ENCODE measurements at places on chromosomes 5 and 9.
A peak's percentile ranks its signal among the peaks of the same experiment; 100 is the strongest.

DNA sequence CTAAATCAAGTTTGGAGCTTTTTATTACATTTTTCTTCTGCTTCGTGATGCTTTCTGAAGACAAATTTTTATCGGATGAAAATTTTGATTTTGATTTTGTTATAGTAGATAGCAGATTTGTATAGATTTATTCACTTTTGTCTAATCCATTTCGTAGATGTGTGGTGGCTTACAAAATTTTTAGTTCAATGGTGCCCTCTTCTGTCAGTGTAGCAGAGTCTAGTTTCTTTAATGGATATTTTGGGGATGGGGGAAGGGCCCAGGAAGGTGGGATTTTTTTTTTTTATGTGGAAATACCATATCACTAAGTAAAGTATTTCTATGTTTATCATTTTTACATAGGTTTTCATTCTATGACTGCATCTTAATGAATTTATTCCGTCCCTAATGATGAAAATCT lies 259.9 kb upstream of the TARS1 start:
- no peak for DNase-seq

DNA sequence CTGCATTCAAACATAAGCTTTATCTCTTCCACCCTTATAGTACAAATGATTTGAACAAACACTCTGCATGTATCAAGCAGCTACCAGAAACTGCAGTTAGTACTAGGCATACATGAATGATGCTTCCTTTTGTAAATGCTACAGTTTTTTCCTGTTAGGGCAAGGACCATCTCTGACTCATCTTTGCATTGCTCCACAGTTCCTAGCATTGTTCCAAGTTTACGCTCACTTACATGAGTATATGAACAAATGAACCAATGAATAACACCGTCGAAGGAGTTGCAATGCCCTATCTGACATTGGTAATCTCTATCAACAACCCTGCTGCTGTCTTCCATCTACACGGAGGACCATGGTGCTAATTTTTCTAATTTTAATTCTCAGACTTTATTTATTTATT lies 2.1 kb upstream of the ALDH7A1 start:
- no peak for DNase-seq

DNA sequence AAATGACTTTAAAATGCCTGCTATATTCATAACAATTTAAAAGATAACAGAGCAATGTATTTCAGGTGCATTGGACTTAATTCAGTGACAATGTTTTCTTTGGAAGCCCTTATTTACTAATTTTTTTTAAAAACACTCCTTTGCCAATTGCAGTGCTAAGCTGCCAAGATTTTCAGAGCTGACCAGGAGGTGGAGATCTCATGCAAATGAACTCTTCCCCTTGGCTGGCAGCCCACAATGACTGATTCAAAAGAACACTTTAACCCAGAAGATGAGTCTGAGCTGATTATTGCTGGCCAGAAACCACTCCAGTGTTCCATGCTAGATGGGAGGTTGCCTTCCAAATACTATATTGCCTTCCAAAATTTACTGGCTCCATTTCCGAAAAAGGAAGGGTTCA lies 128.3 kb upstream of the CCNH start:
- DNase-seq = no peak

GRCh38 chr5:32144378-32145207 lies 29.5 kb downstream of the GOLPH3 start:
- no peak for DNase-seq

DNA sequence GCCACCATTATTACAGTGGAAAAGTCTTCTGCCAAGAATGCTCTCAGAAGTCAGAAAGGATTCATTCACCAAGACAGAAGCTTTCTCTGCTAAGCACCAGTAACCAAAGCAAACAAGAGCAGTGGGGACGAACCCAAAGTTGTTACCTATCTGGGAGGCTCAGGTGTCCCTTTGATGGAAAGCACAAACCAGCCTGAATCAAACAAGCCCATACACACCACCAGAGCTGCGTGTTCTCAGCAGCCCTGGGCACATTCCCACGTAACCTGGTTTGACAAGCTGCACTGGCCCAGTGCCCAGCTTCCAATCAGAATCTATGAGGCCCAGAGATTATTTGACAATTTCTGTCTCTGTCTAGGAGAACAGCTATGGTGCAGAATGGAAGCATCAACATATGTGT lies 252.6 kb downstream of the ACTL7B start:
- DNase-seq = no peak

- no peak for DNase-seq
Observed at GRCh38 chr5:116616876-116617275, 42.3 kb upstream of the SEMA6A start.

DNA sequence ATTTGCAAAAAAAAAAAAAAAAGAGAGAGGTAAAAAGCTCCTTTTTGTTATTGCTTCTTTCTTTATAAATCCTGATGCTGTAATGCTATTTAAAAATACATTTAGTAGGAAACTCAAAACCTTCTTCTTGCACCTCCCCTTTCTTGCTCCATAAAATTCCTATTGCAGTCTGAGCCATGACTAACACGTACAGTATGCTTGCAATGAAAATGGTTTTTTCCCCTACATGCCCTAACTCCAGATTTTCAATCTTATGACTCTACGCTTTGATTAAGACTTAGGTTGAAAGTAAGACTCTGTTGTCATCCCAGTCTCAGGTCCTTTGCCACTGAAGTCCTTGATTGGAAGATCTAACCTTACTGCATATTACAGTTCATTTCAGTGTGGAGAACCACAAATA lies 23.9 kb downstream of the FGF10 start:
- DNase-seq = no peak

- DNase-seq = no peak
Observed at GRCh38 chr5:113156271-113156877, 179.8 kb downstream of the DCP2 start.

DNA sequence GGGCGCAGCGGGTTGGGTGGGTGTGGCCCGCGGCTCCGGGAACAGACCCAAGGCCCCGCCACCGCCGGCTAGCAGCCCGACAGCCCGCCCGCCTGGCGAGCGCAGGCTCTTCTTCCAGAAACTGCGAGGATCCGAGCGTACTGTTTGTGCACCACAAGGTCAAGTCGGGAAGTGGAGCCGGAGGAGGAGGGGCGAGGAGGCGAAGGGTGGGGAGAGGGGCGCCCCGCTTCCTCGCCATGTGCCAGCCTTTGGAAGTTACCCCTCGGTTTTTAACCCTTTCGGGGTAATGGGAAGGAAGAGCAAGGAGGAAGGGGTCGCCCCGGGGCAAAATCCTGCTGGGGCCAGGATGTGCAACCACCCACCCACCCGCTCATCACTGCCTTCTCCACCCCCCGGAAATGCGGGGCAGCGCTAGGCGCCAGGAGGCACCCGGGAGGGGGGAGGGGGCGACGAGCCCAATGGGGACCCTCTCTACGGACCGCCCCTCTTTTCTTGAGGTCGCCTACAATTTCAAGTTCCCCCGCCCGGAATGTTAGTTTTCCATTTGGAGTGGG lies 1.1 kb upstream of the JADE2 start:
- peak; percentile 40 for DNase-seq

DNA sequence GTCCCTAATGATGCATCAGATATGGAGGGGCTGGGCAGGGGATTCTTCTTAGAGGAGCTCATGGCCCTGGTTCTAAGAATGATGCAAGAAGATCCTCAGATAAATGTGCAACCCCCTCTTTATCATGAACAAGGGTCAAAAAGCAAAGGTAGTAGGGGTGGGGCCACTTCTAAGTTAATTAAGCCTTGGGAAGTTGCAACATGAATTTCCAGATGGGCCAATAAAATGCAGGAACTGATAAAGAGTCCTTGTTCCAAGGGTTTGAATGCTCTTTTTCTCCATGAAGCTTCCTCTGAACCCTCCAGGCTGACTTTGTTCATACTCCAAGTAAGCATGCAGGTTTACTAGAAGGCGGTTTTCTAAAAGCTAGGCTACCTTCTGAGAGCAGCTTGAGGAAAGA lies 25.6 kb downstream of the PCA3 start:
- DNase-seq = no peak

DNA sequence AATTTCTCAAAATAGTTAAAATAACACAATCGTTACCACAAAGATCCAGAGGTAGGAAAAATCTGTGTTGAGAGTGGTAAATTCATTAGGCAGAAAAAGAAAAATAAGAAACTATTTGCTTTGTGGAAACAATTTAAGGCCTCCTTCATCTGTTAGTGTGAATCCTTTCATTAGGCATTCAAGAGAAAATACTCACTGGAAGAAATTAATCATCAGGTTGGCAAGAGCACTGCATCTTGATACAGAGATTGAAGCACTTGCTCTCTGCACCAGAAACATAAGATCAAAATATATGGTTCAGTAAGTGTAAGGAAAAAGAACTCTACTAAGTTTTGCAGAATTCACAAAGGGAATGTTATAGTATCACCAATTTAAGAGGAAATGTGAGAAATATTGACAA lies 44.4 kb downstream of the TTC39B start:
- no peak for DNase-seq

- DNase-seq = no peak
Observed at GRCh38 chr5:82820961-82821845, 256.0 kb downstream of the TMEM167A start.

DNA sequence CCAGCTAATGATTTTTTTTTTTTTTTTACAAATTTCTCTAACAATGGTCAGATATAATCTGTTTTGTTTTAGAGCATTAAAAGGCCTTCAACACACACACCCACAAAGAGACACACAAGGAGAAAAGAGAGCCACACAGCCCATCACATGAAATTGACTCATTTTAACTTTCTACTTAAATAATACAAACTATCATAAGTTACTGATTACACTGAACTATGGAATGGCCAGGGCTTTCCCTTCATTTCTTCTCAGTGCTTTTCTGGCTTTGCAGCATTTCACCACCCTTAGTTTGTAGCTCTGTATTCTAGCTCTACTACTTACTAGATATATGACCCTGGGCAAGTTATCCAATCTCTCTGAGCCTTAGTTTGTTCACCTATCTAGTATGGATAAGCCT lies 13.2 kb downstream of the REEP5 start:
- DNase-seq = no peak

- DNase-seq = no peak
Observed at GRCh38 chr5:110329955-110330525, 396.4 kb downstream of the TMEM232 start.

GRCh38 chr5:179251276-179251969 lies 93.8 kb downstream of the ADAMTS2 start:
- DNase-seq = no peak

- no peak for DNase-seq
Observed at GRCh38 chr5:103886826-103887225, 324.2 kb upstream of the NUDT12 start.

GRCh38 chr9:126704157-126704891 lies 90.6 kb downstream of the LMX1B start:
- no peak for DNase-seq

DNA sequence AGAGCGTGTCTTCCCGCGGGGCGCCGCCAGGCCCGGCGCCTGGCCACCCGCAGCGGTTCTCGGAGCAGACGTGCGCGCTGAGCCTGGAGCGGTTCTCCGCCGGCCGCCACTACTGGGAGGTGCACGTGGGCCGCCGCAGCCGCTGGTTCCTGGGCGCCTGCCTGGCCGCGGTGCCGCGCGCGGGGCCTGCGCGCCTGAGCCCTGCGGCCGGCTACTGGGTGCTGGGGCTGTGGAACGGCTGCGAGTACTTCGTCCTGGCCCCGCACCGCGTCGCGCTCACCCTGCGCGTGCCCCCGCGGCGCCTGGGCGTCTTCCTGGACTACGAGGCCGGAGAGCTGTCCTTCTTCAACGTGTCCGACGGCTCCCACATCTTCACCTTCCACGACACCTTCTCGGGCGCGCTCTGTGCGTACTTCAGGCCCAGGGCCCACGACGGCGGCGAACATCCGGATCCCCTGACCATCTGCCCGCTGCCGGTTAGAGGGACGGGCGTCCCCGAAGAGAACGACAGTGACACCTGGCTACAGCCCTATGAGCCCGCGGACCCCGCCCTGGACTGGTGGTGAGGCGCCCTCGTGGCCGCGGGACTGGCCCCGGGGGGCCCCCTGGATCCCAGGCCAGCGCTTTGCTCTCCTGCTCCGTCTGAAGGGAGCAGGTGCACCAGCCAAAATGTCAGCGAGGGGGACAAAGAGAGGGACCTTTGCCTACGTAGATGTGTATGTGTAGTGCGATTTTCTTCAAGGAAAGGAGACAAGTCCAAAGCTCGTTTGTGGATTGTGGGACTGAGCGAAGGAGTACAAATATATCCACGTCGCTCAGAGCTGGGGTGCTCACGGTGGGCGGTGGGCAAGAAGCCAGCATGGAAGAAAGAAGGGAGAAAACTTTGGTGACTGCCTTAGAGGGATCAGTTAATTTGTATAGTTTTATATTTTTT lies 19.5 kb downstream of the BTNL9 start:
- DNase-seq = no peak

DNA sequence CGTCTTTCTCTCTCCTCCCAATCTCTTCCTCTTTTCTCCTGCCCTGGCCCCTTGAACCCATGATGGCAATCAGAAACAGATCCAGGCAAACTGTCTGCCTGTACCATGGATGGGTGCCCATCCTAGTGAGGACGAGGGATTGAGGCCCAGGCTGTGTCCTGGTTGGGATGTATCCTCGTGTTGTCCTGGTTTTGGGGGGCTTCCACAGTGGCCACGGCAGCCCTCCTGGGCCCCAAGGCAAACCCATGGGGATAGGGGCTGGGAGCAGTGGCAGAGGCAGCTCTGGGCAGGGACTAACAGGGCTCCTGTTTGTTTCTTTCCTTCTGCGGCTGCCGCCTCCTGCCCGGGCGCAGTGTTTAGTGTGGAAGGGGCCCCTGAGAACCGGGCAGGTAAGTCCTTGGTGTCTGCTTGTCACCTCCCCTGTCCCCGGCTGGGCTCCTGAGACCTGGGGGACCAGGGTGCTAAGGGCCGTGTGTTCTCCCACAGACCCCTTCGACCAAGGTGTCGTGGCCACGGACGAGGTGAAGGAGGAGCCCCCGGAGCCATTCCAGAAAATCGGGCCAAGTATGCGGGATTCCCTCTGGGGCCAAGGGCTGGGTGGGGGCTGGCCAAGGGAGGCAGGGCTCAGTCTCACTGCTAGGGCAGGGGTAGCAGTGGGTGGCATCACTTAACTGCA lies 70.0 kb downstream of the AMBP start:
- DNase-seq = no peak

- DNase-seq = no peak
Observed at GRCh38 chr5:105218018-105218417, 1655.4 kb upstream of the NUDT12 start.

GRCh38 chr5:80757290-80757689 lies 102.5 kb upstream of the DHFR start:
- DNase-seq = no peak
